ENCODE measurements at places on chromosomes 3 and 15. TPM values are rescaled to one million over a fixed set of nuclear protein-coding genes. Genes with fewer than 3 reads are reported as not detected.

The FAM174B gene
- 2.6 TPM for total RNA-seq

The TRH gene
- 0.20 TPM for total RNA-seq

The LDHAL6B gene
- total RNA-seq: not detected

The COLQ gene
- total RNA-seq: 0.36 TPM

The TLR9 gene
- 0.23 TPM for total RNA-seq

The TGM4 gene
- total RNA-seq: not detected

The AEN gene
- total RNA-seq: 71.6 TPM

The BTBD1 gene
- 113 TPM for total RNA-seq

The SYNM gene
- total RNA-seq: 24.0 TPM

The PLA2G4E gene
- total RNA-seq: not detected

The ANKRD63 gene
- total RNA-seq: not detected

The SLC15A2 gene
- total RNA-seq: 0.26 TPM

The KCNMB2 gene
- total RNA-seq: not detected

The DUSP7 gene
- total RNA-seq: 17.5 TPM

The ZBTB38 gene
- total RNA-seq: 130 TPM

The GRM2 gene
- total RNA-seq: 0.07 TPM

The TTLL13 gene
- total RNA-seq: not detected

The ZDHHC19 gene
- not detected for total RNA-seq

The NOX5 gene
- total RNA-seq: 0.39 TPM

The ANKDD1A gene
- total RNA-seq: 9.1 TPM

The STAB1 gene
- total RNA-seq: 0.59 TPM

The TM6SF1 gene
- total RNA-seq: 0.83 TPM

The MYEF2 gene
- total RNA-seq: 8.5 TPM

The OIP5 gene
- total RNA-seq: 0.56 TPM

The CASR gene
- total RNA-seq: not detected

The TRNT1 gene
- total RNA-seq: 20.0 TPM

The REC114 gene
- not detected for total RNA-seq

The AGBL1 gene
- total RNA-seq: not detected

The PRSS50 gene
- not detected for total RNA-seq

The CCNB2 gene
- 11.1 TPM for total RNA-seq

The PP2D1 gene
- not detected for total RNA-seq

The CIDEC gene
- not detected for total RNA-seq

The ZNF502 gene
- total RNA-seq: 3.9 TPM

The ALDH1A2 gene
- total RNA-seq: 3.8 TPM

The CMC1 gene
- 3.0 TPM for total RNA-seq

The SAMMSON gene
- not detected for total RNA-seq

The CHDH gene
- 0.03 TPM for total RNA-seq

The ARNT2 gene
- 10.4 TPM for total RNA-seq

The EPHB3 gene
- 6.9 TPM for total RNA-seq

The STRA6 gene
- 0.59 TPM for total RNA-seq

The TMIE gene
- total RNA-seq: 0.07 TPM

Measured in smooth muscle cell of the pulmonary artery (primary cell).